ENCODE measurements at places on chromosomes 6 and 20.
A peak's percentile ranks its signal among the peaks of the same experiment; 100 is the strongest.

GRCh38 chr6:136137008-136137692 lies 113.0 kb downstream of the MTFR2 start:
- DNase-seq: no peak

- no peak for DNase-seq
Observed at GRCh38 chr20:3730803-3731672, 1.4 kb upstream of the HSPA12B start.

DNA sequence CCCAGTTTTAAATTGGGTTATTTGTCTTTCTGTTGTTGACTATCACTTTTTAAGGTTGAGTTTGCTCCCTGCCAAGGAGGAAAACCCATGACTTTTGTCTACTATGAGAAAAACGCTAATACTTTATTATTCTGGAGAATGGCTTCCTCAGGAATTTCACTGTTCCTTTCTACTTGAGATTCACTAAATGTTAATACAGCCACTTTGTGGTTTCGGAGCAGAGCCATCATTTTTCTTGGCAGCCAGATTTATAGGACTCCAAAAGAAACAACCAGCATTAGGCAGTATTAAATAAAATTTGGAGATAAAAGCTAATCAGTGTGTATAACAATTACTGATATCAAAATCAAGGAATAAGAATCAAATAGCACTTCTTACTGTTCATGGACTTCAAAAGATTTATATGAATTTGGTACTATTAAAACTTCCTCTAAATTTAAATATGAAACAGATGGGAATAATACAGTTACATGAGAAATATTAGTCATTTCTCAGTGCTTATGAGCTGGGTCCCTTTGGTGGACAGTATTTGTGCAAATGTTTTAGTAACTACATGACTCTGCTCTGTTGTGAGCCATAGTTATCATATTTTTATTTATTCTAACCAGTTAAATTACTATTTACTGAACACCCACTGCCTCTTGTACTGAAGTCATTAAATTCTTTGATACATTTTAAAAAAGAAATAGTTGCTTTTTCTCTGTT lies 64.1 kb upstream of the FBXO30 start:
- no peak for DNase-seq

DNA sequence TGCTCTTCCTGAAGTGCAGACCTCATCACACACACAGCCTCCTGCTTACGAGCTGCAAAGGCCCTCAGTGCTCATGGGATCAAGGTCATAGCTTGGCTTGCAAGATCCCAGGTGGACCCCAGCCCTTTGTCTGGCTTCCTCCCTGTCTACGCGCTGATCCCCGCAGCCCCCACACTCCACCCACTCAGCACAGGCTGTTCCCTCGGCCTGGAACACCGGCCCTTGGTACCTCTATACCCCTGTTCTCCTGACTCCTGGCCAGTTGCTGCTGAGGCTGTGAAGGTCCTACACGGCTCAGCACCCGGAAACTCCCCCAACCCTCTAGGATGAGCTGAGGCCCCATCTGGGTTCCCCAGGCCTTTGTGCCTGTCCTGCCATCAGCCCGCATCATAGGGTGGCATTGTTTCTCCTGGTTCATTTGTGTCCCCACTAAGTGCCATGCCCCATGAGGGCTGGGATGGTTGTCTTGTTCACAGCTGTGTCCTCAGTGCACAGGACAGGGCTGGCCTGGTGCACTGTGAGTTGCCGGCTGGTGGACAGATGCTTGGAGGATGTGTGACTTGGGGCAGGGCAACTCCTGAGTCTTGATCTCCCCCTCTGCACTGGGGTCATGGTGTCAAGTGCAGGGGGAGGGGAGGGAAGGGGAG lies 57.0 kb downstream of the ADNP start:
- DNase-seq: no peak

- peak; percentile 92 for DNase-seq
Observed at GRCh38 chr20:3543901-3544507, 73.2 kb downstream of the ATRN start.
